OCI-M1 (cell line): ENCODE measurements at places on chromosomes 12 and 14.
A peak's percentile ranks its signal among the peaks of the same experiment; 100 is the strongest.

GRCh38 chr12:95908573-95908972, 33.8 kb downstream of the CCDC38 start:
- no peak for DNase-seq

GRCh38 chr12:42981379-42981778, 391.8 kb upstream of the PRICKLE1 start:
- no peak for DNase-seq

DNA sequence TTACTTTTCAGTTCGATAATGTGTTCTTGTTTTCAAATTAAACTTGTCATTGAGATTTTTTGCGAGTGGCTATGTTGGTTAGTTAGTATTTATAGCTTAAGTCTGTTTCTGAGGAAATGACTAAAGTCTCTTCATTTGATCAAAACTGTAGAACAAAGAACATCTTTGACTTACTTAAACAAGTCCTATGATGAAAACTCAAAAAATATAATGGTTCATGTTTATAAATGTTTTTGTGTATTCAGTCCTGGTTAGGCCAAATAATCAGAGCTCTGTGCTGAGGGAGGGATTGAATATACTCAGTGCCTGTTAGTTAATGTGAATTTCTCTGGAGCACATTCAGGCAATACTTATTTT, 51.7 kb downstream of the PPFIBP1 start:
- no peak for DNase-seq

DNA sequence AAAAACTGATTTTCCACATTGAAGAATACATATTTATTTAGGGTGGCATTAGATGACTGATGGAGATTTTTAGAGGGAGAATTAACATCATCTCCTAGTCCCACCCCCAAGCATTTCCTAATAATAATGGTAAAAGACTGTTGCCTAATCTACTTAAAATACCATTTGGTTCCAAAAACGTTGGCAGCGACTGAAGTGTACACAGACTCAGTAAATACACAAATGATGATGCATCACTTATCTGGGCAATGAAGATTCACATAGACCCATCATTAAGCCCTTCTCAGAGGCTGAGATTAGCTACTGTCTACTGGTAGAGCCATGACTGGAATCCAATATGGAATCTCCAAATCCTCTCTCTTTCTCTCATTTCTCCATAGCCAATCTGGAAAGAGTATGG, 18.2 kb downstream of the RTN1 start:
- DNase-seq, result no peak

- DNase-seq, result no peak
Measured at GRCh38 chr12:785706-786105, 33.3 kb downstream of the WNK1 start.

GRCh38 chr12:104680070-104680469, 223.3 kb downstream of the CHST11 start:
- no peak for DNase-seq

DNA sequence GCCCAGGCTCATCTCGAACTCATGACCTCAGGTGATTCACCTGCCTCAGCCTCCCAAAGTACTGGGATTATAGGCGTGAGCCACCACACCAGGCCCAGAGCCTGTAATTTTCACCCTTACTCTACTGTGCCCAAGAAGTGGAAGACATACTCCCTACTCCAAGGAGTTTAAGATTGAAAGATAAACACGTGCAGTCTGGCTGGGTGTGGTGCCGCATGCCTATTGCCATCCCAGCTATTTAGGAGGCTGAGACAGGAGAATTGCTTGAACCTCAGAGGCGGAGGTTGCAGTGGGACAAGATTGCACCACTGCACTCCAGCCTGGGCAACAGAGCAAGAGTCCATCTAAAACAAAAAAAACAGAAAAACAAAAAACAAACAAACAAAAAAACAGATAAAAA, 90.0 kb downstream of the NINJ2 start:
- DNase-seq, result no peak

- no peak for DNase-seq
Measured at GRCh38 chr14:59936145-59936544, 16.2 kb downstream of the LRRC9 start.

DNA sequence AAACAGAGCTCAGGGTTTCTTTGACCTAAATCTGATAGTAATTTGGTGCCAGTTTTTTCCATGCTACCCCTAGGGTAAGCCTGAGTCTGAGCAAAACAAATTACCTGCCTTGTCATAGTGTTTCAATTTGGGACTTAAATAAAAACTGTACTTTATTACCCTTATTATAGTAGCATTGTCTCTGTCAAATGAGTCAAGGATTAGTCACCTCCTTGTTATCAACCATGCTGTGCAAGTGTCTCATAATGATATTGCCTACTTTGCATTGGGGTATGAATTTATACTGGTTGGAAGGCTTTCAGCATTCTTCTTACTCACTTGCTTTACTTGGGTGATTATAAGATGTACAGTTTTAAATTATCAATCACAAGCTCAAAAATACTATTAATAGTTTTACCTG, 380.0 kb downstream of the LRFN5 start:
- peak; percentile 34 for DNase-seq
